Activated CD4-positive, alpha-beta memory T cell treated with anti-CD3 and anti-CD28 coated beads for 36 hours (primary cell): ENCODE measurements at places on chromosomes 11 and 22. TPM values are rescaled to one million over a fixed set of nuclear protein-coding genes. Genes with fewer than 3 reads are reported as not detected.

- no peak for DNase-seq
These were observed 1251.9 kb downstream of the BRD1 start for GRCh38 chr22:48575618-48576332.

DNA sequence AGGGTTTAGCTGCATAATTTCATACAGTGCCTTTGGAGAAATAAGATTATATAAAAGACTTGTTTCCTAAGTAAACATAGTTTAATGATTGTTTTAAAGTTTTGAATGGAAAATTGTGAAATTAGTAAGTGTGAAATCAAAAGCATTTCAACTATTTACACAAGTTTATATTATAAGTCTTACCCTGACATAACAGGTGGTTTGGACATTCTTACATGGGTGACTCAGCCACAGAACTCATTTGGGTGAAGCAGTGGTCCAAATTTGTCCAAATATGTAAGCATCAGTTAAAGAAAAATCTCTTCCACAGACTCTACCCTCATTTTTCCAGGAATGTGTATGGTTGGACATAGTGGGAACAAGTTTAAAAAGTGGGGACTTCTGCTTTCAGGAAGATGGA lies 68.0 kb downstream of the USP47 start:
- no peak for DNase-seq

DNA sequence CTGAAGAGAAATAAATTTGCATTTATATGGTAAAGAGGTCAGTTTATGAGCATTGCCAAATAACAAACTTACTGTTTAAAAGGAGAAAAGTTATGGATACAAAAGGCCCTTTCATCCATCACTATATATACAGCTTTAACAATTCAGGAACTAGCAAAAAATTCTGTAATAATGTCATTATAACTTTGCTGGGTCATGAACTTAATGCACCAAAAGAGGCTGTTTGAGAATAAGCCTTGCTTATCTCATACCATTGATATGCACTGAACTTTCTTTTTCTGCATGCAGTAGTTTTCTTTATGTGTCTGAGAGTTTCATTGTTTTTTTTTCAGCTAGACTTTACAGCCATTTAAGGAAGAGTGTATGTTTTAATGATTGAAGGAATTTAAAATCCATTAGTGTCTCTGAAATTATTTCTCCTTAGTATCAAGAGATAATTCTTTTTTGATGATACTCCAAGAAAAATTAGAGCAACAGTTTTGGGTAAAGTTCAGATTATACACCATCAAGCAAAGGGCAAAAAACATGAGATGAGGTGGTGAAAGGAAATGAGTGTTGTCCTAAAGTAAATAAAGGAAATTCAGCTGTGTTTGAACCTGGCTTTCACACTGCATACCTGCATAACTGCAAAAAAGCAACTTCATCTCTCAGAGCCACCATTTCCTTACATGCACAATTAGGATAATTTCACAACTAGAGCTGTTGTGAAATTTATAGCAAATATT lies 188.2 kb upstream of the ANO3 start:
- no peak for DNase-seq

DNA sequence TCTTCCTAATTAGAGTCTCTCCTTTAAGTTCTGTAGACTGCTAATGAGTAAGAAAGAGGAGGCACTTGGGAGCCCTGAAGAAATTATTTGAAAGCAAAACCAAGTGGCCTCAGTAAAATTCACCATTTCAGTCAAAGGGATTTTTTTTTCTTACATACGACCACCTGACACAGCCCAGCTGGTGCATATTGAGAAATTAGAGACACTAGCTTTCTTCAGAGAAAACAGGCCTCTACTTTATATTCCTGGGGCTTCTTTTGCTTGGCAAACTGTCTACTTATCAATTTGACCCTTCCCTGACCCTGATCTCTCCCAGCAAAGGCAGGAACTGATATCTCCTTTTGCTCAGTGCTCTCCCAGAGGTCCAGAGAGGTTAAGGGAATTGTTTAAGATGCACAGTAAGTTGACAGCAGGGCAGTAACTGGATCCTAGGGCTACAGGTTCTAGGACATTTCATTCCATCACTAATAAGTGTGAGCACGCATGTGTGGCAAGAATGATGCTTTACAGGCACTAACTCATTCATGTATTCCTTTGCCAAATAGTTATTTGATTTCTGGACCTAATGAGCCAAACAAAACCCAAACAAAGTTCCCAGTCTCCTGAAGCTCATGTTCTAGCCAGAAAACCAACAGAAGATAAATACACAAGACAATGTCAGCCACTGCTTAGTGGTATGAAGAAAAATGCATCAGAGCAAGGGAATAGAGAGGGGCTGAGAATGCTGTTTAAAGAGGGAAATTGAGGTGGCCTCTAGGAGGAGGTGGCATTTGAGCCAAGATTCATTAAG lies 467.6 kb downstream of the SOX6 start:
- DNase-seq: no peak

PHF21B gene
- total RNA-seq: not detected

DNA sequence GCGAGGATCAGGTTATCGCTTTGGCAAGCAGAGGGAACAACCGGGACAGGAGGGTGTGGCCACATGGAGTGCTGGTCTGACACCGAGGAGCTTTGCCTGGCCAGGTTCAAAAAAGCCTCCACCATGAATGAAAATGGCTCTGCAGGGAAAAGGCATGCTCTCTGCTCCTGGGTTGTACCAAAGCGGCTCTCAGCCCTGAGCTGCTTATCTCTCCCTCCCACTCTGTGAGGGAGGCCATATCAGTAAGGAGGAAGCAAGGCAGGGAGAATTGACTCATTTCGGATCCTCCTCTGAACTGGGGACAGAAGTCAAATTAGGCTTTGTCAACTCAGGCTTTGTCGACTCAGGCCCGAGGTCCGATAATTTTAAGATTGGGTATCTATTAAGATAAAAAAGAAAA lies 82.9 kb upstream of the CRTAM start:
- DNase-seq: no peak

- DNase-seq: no peak
These were observed 161.2 kb upstream of the NAV2 start for GRCh38 chr11:19551457-19551856.
